Cardiac ventricle fibroblast (primary cell): ENCODE measurements at places on chromosomes 1 and 21. TPM values are rescaled to one million over a fixed set of nuclear protein-coding genes. Genes with fewer than 3 reads are reported as not detected.

TMEM52 gene
- total RNA-seq = 13.5 TPM in 1 of 2 replicates, not detected in the other

MYOC gene
- total RNA-seq = 0.10 TPM in 1 of 2 replicates, not detected in the other

KISS1 gene
- total RNA-seq = not detected in 2 replicates

TRIM45 gene
- total RNA-seq = 2.2 TPM in 2 replicates
